ENCODE measurements at places on chromosomes 2 and 18.

- no peak for ATAC-seq
These were observed 30.2 kb upstream of the IL1R2 start for GRCh38 chr2:101961338-101962191.

GRCh38 chr2:200486529-200486928, 23.3 kb downstream of the KCTD18 start:
- no peak for ATAC-seq

GRCh38 chr18:28032177-28032576, 144.8 kb downstream of the CDH2 start:
- ATAC-seq: no peak

- no peak for ATAC-seq
These were observed 66.7 kb downstream of the SKA1 start for GRCh38 chr18:50441501-50441900.

DNA sequence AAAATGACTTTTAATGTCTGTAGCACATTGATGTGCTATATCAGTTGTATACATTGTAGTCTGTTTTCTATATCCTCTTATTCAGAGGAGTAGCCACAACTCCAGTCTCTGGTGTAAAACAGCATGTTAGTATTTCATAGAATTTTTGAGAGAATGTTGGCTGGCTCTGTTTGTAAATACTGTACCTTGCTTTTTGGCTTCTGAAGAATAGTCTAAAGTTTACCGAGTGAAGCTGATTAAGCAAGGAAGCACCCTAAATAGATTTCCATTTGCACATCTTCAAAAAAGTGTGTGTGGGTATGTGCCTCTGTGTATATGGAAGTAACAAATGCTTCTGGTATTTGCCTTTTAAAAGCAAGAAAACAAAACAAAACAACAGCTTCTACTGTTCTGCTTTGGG, 50.5 kb downstream of the MAP4K4 start:
- no peak for ATAC-seq

DNA sequence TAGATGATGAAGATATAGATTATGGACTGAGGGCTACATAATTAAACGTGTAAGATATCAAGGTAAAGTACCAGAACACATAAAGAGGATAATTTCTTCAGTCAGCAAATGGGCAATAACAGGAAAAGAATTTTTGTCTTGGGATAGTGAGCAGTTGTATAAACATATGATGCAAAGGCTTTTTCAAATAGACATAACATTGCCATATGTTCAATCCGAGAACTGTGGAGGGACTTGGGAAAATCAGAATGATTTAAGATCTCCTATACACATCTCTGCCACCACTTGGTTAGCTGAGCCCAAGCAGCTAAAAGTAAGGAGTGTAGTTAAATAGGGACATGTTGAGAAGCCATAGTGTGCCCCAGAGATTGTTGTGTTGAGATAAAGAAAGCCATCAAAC, 287.6 kb upstream of the ZNF521 start:
- ATAC-seq: no peak

DNA sequence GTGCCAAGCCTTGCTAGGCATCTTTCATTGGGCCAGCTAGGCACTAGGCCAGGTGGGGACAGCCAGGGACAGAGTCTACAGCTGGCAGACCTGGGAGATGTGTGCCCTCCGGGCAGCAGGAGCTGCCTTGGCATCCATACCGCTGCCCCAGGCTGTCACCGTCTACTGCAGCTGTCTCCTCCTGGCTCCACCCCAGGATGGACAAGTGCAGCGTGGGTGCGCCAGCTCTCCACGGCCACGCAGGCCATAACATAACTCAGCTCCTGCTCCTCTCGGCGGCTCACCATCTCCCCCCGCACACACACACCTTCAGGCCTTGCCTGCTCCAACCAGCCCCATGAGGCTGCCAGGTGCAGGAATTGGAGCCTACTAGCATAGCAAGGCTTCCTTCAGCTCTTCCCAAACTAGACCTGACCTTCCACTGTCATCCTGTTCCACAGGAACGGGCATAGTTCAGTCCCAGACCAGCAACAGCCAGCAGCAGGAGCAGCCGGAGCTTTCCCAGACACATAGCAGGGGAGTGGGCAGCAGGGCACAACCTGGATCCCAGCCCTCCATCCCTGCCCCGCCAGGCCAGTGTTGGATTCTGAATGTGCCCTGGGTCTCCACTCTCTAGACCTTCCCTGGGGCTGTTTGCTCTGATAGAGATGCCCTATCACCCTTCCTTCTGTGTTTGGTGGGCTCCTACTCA, 2.5 kb upstream of the ADRA2B start:
- no peak for ATAC-seq

GRCh38 chr2:49069829-49070228, 84.5 kb downstream of the FSHR start:
- ATAC-seq: no peak

DNA sequence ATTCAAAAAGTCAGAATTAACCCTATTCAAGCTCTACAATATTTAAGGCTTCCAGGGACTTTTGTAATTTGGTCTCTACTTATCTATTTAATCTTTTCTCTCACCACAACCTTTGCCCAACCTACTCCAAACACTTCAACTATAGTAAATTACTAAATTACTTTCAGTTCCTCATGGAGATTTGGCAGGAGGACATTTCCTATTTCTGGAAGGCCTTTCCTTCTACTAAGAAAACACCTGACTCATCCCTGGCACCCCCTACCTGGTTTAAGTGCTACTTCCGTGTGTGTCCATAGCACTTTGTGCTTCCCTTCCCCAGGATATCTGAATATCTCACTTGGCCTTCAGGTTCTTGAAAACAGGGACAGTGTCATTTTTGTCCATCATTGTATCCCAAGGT, 96.3 kb downstream of the UPP2 start:
- ATAC-seq: no peak

DNA sequence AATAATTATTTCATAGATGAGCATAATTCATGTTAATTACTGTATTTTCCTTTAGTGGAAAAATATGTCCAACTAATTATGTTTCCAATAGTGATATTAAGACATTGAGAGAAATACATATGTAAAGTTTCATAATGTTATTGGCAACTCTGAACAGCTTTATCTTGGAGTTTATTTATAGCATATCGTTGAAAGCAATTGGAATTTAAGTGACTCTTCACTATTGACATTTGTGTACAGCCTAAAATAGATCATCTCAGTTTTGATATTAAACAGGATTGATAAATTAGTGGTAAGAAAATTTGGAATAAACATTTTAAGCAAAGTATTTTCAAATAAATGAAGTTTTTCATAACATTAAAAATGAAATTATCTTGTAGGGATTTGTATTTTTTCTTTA, 79.7 kb downstream of the EML4 start:
- ATAC-seq: no peak

DNA sequence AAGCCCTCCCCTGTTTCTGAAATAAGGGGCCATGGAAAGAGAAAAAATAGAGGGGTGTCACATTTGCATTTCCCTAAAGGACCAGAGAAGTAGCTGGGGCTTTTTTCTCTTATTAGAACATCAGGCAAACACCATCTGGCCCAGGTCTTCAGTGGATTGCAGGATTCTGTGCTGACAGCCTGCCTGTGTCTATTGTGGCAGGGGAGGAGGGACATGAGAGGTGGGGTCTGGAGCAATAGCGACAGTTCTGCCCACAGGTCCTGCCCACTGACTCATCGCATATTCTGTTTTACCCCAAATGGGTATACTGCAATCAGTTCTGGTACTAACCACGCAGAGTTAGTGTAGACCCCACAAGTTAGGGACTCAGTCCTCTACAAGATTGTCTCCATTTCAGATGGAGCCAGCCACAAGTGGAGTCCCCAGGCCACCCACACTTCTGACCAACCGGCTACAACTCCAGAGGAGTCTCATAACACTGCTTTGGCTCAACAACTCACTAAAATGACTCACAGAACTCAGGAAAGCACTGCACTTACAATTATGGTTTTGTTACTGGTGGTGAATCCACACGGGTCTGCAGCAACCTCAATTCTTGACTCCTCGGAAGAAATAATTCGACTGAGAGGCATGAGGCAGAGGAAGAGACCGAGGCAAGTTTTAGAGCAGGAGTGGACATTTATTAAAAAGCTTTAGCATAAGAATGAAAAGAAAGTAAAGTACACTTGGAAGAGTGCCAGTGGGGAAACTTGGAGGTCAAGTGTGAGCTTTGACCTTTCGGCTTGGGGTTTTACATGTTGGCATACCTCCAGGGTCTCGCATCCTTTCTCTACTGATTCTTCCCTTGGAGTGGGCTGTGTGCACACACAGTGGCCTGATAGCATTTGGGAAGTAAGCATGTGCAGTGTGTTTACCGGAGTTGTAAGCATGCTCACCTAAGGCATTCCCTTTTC, 146.4 kb upstream of the SPATS2L start:
- no peak for ATAC-seq

DNA sequence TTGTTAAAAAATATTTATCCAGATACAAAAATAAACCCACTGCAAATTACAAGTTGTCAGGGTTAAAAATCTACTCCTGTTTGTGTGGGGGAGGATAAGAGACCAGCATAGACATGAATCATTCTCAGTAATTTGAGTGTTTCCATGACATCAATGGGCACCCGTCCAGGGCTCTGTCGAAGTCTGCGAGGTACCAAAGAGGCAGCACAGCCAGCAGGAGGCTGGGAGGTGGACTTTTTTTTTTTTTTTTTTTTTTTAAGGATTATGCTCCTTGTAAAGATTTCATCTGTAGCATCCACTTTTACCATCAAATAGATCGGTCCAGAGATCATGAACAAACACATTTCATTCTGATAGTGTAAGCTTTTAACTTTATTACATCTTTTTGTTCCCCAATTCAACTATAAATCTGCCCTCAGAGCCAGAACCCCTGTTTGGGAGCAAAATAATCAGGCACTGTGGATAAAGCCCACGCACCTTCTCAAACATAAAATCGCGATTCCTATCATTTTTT, 182.0 kb downstream of the TCF4 start:
- ATAC-seq: no peak

DNA sequence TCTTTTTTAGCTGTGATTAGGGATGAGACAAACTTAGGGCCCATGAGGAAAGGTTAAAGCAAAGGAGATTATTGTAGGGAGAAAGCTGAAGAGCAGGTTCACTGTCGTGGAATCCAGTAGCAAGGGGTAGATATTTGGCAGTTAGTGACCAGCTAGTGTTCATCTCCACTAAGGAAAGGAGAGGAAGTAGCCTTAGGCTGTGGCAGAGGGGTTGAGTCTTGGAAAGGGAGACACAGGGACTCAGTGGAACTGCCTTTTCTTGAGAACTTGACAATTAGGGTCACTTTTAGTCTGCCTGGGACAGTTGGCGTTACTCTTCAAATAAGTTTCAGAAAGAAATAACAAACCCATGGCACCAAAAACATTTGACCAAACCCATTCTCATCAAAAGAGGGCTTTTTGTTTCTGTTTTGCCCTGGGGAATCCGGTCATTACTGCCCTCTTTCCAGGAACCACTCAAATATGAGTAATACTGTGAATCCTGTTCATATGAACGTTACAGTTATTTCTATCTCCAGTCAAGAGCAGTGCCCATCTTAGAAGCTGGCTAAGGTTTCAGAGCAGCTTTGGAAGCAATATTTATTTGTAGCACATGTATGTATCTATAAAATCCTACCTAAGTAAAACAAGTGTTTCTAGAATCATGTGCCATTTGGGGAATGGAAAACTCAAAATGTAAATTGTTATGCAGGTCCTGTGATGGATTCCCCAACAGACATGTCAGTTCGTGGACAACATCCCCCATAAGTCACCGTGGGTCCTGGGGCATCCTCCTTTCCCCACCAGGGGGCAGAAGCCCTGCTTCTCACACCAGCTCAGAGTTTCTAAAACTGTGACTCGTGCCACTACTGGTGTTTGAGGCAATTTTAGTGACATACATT, 77.3 kb upstream of the PHLPP1 start:
- peak; percentile 76 for ATAC-seq

DNA sequence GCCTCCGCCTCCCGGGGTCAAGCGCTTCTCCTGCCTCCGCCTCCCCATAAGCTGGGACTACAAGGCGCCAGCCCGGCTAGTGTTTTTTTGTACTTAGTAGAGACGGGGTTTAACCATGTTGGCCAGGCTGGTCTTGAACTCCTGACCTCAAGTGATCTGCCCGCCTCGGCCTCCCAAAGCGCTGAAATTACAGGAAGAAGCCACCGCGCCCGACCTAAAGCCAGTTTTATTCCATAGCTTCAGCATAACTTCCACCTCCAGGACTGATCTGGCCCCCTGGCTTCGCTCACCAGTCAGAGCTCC, 783 bp upstream of the TXNL4A start:
- no peak for ATAC-seq

DNA sequence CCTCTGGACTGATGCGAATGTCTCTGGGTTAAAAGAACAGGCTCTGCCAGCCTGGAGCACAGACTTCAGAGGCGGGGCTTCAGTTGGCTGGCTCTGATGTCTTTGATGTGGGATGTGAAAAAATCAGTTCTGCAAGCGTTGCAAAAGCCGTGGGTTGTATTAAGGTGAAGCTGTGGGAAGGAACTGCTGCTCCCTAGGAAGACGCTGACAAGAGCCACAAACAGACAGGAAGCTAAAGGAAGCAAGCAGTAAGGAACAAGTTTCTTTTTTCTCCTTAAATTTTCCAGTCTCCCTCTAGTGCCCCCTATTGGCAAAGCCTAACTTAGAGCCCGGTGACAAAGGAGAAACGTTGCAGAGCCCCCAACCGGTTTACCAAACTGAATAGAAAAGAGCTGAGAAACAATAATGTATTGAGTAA, 239.0 kb downstream of the CCDC178 start:
- ATAC-seq: no peak

DNA sequence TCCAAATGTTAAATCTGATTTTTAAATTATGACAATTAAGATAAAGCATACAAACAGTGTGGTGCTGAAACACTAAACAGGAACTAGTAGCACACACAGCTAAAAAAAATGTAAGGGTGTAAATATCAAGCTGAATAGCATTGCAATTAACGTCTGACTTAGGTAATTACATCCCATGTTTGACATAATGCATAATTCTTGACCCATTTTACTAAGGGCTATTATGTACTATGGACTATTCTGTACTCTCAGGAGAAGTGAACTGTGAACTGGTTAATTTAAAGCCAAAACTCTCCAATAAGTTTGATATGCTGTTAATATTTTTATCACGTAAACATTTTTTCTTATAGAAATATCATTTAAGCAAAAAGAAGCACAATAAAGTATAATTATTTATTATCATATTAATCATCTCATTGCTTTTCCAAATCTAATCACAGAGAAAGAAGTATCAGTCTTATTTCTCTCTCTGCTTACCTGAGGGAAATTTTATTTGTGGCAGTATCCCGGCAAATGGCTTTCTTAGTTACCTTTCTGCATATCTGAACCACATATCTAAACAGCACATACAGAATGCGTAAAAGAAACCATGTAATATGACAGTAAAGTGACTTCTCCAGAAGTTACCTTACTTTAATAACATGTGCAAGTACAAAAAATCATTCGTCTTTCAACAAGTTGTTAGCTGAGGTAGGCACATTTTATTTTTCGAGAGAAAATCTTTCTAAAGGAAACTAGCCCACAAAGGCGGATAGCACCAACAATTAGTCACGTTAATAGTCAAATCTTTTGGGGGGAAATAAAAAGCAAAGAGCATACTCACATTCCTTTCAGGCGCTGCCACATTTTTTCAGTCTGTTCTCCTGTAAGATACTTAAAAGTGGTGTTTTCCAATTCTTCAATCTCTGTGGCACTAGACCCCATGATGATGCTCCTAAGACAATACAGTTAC, 94.9 kb upstream of the PDE1A start:
- ATAC-seq: no peak
